ENCODE measurements at places on chromosomes 6 and 20.

- no peak for DNase-seq
These were observed 19.6 kb downstream of the FOXC1 start for GRCh38 chr6:1629316-1629715.

GRCh38 chr6:74631564-74631963, 574.3 kb downstream of the COL12A1 start:
- no peak for DNase-seq

DNA sequence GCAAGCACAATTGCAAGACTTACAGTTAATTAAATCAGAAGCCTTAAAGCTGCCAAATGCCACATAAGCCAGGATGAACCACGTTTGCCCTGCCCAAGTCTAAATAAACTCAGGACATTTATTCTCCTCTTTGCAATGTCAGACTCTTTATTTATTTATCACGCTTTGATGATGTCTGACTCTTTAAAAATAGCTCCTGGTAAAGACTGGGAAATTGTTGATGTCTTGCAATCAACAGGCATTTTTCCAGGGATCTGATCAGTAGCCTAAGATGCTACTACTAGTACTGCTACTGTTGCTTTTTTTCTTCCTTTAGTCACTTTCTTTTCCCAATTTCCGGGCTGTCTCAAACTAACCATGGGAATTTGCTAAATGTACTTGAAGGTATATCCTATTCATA, 365.8 kb upstream of the MARCKS start:
- DNase-seq: no peak

DNA sequence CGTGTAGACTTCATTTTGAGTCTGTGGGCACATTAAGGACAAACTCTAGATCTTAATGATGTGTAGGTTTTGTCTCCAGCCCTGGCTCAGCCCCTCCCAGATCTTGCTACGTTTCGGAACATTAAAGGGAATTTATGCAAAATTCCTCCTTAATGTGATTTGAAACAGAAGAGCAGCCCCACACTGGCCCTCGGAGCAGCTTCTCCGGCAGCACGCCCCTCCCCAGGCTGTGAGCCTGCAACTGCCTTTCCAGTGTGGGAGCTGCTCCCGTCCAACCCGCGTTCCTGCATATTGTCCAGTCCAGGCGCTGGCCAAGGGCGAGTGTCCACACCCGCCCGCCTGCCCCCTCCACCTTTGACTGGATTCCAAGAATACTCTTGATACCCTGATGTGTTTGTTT, 257.2 kb downstream of the TAF4 start:
- DNase-seq: no peak

- DNase-seq: no peak
These were observed 119.1 kb upstream of the BMP5 start for GRCh38 chr6:55994531-55994930.

DNA sequence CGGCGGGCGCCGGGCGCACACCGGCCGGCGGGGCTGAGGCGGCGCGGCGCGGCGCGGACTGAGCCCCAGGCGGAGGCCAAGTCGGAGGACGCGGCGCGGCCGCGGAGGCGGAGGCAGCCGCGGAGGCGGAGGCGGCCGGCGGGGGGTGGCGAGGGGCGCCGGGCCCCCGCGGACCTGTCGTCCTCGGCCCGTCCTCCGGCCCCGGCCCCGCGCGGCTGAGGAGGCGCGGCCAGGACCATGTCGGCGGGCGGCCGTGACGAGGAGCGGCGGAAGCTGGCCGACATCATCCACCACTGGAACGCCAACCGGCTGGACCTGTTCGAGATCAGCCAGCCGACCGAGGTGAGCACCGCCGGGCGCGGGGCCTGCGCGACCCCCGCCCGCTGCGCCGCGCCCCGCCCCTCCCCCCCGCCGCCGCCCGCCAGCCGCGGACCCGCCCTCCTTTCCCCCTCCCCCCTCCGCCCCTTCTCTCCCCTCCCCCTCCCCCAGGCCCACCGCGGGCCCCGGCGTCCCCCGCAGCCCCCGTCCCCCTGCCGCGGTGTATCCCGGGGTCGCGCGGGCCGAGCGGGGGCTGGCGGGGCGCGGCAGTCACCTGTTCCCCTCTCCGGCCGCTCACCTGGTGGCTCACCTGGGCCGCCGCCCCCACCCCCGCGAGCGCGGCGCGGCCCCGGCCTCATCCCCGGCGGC, at the start of gene AFDN:
AFDN (plus strand) TSS at position 16 of the 687 bp plus-strand sequence; CDS start at position 238, 222 bp downstream.
- DNase-seq: no peak

- DNase-seq: peak; percentile 78
These were observed 130.6 kb downstream of the BCAS1 start for GRCh38 chr20:53939572-53940359.

GRCh38 chr6:46909371-46909770, 12.4 kb downstream of the ADGRF5 start:
- no peak for DNase-seq

DNA sequence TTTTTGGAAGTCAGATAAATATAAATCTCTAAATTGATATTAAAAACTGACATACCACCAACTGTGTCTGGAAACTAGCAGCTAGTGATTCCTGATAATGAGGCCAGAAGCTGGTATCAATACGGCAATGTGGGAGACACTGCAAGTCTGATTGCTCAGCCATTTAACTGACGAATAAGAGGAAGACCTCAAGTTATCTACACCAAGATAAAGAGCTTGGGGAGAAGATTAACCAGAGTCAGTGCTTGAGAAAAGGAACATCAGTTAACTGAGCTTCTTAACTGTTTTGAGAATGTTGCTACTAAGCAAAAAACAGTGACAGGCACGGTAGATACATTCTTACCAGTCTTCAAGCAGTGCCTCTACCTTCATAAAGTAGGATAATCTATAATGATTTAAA, 140.4 kb upstream of the TENT5A start:
- no peak for DNase-seq

- DNase-seq: no peak
These were observed 143.3 kb downstream of the KHDC1L start for GRCh38 chr6:73081955-73082354.

DNA sequence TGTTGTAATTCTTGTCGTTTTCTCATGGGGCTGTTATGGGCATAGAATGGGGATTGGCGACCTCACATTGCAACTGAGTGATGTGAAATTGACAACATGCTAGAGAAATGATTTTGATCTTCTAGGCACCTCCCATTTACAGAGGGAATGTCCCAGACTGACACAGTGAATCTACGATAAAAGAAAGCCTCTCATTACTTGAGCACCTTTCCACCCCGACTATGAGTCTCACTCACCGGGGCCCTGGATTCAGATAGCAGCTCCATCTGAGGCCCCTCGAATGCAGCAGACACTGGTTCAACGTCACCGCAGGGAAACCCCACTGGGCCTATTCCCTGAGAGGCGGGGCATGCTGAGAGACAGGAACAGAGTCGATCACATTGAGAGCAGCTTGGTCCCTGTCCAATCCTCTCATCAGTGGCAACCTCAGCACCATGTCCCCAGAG, 49.1 kb downstream of the NFATC2 start:
- no peak for DNase-seq

- DNase-seq: no peak
These were observed 793 bp upstream of the PDSS2 start for GRCh38 chr6:107460083-107460631.

DNA sequence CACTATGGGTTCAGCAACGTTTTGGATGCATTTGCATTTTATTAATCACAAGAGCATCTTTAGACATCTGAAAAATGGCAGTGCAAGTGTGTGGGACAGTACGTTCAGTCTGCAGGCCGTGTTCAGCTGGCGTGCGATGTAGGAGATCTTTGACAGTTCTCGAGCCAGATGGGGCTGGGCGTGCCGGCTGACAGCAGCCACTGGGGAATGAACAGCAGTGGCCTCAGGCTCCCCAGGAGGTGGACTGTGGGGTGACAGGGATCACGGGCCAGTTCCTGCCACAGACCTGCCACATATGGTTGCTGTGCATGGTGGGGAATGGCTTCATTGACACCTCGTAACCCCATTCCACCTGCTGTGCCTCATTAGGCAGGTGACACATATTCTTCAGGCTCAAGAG, 16.4 kb upstream of the MLN start:
- no peak for DNase-seq

DNA sequence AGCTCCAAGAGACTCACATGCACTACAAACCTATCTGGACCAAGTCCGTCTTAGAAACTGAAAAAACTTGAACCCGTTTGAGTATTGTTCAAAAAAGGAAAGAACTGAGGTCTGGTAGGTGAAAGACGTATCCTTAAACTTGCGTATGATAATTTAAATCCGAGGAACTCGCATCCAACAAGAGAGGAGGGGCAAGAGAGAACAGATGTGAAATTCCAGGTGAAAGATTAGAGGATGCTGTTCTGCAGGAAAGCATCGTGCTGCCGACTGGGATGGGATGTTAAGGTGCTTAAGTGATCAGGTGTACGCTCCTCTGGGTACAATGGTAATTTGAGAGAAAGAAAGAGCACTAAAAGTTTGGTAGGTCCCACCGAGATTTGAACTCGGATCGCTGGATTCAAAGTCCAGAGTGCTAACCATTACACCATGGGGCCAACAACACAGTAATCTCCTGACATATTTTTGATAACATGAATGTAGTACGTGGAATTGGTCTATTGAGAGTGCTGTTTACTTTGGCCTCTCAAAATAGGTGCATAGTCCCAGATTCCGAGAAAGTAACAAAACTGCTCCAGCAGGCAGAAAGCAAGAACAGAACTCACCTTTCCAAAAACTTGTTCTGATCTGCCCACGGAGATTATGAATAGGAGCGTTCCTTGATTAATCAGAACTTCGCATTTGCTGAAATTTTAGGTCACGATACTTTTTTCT, 53.5 kb upstream of the BTN3A2 start:
- DNase-seq: peak; percentile 79

DNA sequence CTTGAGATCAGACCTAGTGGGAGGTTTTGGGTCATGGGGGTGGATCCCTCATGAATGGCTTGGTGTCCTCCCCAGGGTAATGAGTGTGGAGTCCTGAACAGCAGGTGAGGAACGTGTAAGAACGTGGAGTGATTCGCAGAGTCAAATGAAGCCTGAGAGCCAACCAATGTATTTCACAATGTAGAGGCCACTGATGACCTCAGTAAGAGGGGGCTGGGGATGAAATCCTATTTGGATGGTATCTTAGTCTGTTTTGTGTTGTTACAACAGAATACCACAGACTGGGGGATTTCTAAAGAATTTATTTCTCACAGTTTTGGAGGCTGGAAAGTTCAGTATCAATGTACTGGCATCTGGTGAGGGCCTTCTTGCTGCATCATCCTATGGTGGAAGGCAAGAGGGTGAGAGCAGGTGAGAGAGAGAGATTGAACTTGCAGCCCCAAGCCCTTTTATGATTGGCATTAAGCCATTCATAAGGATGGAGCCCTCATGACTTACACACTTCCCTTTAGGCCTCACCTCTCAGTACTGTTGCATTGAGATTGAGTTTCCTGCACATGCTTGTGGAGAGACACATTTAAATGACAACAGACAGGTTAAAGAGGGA, 47.3 kb upstream of the HIVEP1 start:
- DNase-seq: no peak

DNA sequence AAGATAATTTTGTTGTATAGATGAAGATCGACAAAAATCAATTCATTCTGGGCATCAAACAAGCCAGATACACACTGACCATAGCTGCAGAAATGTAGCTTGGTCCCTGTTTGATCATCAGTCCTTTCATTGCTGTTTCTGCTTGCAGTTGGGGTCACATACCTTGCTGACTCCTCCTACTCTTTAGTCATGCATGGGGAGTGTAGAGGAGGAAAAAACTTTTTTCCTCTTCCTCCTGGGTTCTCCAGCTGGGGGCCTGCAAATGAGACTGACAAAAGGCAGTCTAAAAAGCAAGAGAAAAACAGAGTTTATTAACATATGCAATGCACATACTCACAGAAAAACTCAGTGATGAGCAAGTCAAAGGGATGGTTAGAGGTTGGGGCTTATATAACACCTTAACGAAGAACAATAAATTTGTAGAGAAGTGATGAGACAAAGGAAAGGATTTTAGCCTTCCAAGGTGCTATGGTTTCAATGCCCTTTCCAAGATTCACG, 105.8 kb downstream of the QRSL1 start:
- DNase-seq: no peak
